Activated T-helper 9 cell treated with anti-CD3 and anti-CD28 coated beads, Interleukin-2, amount 50 U/mL, for 16 hours (primary cell): ENCODE measurements at places on chromosomes 4 and X.

DNA sequence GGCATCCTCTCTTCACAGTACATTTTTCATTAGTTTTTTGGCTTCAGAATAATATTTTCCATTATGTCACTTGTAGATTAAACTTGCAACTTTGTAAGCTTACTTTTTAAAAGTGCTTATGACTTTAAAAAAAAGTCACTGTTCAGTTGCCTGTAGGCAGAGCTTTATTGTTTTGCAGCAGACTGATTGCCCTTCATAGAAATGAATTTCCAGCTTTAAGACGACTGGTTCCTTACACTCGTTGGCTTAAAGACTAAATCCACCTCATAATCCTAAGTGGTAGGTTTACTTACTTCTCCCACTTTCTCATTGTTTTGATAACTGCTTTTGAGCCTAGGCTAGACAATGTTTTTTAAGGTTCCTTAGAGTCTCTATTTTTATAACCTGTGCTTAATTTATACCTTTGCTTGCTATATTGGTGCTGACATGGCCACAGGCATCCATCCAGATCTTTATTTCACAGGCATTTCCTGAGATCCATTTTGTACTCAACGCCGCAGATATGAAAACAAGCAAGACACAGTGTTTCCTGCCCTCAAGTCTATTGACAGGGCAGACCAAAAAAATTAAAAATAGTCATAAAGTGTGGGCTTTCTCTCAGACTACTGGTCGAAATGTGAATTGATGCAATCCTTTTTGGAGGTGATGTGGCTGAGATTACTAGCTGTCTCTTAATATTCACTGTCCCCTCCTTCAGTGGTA lies 12.6 kb upstream of the IL13RA2 start:
- DNase-seq = no peak

DNA sequence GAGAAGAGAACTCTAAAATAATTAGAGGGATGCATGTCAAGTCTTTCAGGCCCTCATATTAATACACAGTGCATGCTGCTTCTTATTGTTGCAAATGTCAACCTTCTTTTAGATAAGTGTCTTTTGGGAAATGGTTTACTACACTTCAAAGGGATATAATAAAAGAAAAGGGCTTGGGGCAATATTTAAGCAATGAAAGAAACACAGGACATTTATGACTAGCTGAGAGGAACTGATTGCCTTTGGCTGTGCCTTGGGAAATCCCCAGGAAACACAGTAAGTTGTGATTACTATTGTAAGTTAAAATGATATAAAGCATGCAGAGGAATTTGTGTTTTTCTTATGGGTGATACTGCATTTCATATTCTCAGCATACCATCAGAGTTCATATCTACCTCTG lies 1036.2 kb upstream of the GRID2 start:
- no peak for DNase-seq

- DNase-seq = no peak
Observed at GRCh38 chr4:184421533-184422155, 52.7 kb downstream of the IRF2 start.

DNA sequence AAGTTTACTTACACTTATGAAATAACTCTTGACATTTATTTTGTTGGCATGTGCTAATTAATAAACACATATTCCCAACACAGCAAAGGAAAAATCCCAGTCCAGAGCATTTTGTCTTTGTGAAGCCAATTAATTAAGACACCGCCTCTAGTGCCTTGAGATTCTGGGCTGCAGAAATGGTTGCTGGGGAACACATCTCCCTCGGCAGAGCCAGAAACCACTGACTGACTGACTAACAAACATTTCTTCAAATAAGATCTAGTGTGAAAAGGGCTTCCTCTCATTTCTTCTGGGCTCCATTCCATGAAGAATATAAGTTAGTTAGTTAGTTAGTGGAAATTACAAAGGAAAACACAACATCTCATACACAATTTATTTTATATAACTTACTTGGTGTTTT lies 28.4 kb upstream of the NAP1L5 start:
- no peak for DNase-seq

DNA sequence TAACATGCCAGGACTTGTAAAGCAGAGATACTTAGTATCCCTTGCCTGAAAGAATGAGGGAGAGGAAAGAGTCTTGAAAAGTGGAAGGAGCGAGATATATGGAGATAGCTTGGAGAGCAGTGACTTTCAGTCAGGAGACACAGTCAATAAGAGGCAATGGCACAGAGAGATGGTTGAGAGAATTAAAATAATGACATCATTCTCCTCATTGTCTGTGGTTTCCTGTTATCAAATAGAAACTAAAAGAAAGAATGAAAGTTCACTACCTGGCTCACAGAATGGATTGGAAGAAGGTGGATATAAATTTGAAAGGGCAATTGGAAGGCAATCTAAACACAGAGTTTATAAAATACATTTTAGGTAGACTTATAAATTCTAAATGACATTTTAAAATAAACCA lies 760.2 kb upstream of the AADAT start:
- DNase-seq = no peak

- DNase-seq = no peak
Observed at GRCh38 chrX:7343181-7343580, 195.2 kb upstream of the PUDP start.

DNA sequence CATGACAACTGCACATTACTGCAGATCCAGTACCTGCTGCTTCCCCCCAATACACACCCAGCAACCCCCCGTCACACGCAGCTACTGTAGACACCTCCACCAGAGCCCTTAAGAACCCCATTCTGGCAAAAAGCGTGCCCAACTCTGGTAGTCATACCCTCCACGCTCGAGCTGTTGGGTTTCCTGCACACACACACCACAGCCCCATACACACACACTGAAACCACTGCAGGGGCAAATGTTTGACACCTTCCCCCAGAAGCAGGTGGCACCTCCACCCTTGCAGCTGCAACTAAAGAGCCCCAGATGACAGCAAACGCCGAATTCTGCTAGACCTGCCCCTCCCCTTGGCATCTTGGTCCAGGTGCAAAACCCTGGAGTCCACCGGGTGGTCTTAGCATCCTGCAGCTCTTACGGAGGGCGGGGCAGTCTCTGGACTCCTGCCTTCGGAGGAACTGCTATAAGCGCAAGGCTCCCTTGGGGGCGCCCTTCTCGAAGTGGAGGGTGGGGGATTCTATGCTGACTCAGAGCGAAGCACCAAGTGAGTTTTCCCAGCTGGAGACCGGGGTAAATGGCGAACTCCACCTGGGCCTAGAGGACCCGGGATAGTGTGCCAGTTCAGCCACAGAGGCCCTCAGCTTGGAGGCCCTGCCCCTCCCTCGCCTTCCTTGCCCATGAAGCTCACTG lies 1.5 kb downstream of the FRMPD3 start:
- DNase-seq = no peak

- DNase-seq = no peak
Observed at GRCh38 chrX:25337841-25338240, 322.1 kb upstream of the ARX start.

- DNase-seq = no peak
Observed at GRCh38 chrX:39214387-39215126, 413.3 kb downstream of the MID1IP1 start.

DNA sequence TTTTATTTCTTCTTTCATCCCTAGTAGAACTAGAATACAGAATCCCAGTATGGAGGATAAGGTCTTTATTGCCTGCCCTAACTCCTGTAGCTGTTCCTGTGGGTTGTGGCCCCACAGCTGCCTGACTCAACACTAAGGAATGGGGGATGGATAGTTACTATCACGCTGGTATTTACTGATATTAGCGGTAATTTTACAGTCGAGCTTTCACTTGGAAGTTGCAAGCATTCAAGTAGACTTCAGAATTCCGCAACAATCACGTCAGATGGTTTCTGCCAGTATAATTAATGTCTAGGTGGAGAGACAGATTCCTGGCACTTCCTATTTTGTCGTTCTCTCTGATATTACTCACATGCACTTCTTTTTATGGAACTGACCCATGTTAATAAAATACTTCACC lies 489.8 kb downstream of the PABPC4L start:
- DNase-seq = no peak

DNA sequence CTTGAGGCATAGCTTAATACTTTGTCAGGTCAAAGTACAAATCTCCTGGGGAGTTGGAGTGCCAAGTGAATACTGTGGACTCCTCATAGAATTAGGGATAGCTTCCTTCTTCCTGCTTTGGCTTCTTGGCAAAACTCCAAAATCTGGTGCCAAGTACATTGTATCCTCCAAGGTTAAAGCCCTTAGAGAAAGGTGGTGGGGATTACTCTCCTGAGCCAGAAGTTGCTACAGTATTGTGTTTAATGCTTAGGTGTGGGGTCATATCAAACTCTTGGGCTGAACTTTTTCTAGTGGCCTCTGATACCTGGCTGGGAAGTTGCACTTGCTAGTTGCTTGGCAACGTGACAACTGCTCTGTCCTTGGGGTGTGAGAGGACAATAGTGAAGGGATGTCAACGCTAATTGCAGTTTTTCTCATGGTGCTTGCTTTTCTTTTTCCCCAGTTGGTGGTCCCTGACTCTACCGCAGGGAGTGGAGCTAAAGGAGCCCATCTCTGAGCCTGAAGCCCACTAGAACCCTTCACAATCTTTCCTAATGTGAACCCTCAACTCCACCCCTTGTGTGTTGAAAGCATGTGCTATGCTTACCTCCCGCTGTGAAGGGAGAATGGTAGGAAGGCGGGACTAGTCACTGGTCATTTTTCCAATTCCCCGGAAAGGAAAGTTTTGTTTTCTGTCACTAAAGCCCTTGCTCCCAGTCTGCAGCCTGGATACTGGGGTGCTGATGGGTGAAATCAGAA lies 35.5 kb downstream of the DLG3 start:
- DNase-seq = no peak

- DNase-seq = no peak
Observed at GRCh38 chrX:120251471-120252011, 929 bp downstream of the ZBTB33 start.

DNA sequence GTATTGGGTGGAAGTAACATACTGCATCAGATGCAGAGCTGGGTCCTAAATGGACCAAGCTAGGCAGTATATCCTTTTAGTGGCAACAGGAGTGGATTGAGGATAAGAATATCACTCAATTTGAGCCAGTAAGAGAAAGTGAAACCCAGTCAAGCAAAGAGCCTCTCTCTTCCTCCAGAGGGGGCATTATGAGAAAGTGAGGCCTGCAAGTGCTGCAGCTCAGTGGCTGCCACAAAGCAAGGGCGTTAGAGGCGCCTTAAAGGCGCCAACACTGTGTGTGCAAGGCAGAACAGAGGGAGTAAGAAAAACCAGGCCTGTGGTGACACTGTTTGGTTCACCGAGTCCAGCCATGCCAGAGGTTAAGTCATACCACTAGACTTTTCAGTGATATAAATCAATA lies 17.5 kb downstream of the STX18 start:
- DNase-seq = no peak

DNA sequence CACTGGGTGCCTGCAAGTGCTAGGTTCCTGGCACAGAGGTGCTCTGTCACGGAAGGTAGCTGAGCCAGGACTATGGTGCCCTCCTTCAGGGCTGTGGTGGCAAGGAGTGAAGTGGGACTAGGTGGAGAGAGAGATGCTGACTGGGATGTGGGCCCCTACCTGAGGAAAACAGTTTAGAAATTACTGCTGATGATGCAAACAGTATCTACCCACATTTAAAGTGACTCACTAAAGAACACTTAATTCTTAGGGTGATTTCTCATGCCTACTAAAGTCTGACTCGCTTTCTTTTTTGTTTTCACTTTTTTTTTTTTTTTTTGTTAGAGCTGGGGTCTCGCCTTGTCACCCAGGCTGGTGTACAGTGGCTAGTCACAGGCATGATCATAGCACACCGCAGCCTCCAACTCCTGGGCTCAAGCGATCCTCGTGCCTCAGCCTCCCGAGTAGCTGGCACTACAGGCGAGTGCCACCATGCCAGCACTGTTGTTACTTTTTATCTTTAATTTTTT lies 3.1 kb downstream of the ZNF185 start:
- DNase-seq = no peak

DNA sequence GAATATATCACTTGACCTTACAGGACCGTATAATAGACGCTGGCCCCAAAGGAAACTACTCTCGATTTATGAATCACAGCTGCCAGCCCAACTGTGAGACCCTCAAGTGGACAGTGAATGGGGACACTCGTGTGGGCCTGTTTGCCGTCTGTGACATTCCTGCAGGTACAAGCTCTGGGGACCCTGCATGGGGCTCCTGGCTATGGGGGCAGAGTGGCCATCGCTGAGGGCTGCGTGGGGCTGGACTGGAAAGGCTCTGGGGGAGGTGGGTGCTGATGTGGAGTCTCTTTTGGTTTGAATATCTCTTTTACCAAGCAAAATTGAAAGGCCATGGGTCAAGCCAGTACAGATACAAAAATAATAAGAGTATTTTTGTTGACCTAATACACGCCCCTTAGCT lies 33.9 kb downstream of the NELFA start:
- no peak for DNase-seq

- DNase-seq = peak; percentile 63
Observed at GRCh38 chrX:40097504-40098263, at the start of gene BCOR. Gene BCOR (minus strand): TSS chrX:40097958. CDS start chrX:40077929, 20,029 bp downstream.

GRCh38 chr4:162683659-162684370 lies 482.9 kb downstream of the NAF1 start:
- no peak for DNase-seq

DNA sequence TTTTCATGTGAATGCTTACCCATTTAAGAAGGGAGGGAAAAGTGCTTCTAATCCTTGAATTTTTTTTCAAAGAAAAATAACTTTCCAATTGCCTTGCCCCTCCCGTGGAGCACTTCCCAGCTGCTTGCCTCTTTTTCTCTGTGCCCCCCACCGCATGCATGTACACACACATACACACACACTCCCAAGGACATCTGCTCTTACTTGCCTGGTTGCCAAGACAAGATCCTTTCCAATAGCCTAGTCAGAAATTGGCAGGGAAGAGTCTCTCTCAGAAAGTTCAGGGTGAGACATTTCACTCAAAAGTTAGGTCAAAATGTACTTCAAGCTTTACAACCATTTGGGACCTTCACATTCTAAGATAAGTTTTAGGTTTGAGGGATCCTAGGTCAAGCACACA lies 10.9 kb downstream of the HHIP start:
- DNase-seq = no peak

DNA sequence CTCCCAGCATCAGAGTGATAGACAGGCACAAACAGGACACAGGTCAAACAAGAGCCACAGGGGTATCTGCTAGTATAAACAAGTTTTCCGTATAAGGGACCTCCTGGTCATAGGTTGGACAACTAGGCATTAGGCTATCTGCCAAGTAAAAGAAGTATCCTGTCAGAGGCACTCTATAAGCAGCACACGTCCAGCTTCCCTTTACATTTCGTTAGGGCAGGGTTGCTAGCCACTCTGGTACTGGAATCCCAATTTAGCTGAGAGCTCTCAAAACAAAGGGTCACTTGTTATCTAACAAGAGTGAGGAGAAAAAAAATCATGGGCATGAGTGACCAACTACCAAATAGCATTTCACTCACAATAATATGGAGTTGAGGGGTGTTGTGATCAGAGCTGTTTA lies 780.7 kb upstream of the DIAPH2 start:
- no peak for DNase-seq

- no peak for DNase-seq
Observed at GRCh38 chrX:39017716-39018115, 216.5 kb downstream of the MID1IP1 start.

DNA sequence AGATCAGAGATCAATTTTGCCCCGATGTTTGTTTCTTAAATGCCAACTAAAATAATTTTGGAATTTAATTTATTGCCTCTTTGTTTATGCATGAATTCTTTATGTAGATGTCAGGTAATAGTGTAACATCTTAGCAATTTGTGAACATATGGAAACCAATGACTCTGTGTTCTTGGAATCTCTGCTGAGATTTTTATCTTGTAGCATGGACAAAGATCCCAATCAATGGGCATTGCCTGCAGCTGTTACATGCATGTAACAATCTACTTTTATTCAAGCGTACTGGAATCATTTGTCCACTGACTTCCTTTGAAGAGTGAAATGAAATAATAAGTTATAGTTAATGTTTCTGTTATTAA lies 61.6 kb upstream of the ARSJ start:
- DNase-seq = no peak
